NCI-H1092 (cell line): ENCODE measurements at places on chromosomes 16 and 17.

- no peak for DNase-seq
Measured at GRCh38 chr16:35911899-35912298, 2452.5 kb downstream of the TP53TG3F start.

- DNase-seq, result no peak
Measured at GRCh38 chr17:47102914-47103313, 86.2 kb downstream of the CDC27 start.

GRCh38 chr16:67528870-67529581 is 397 bp downstream of the RIPOR1 start:
- DNase-seq, result peak; percentile 16

- peak; percentile 79 for DNase-seq
Measured at GRCh38 chr16:53054670-53055485, at the start of gene CHD9. CHD9 (plus strand) TSS chr16:53054991; CDS start chr16:53156090, 101,099 bp downstream.

- no peak for DNase-seq
Measured at GRCh38 chr16:84647828-84648594, at the start of gene KLHL36. KLHL36 (plus strand) TSS chr16:84648511; CDS start chr16:84650868, 2,357 bp downstream.

DNA sequence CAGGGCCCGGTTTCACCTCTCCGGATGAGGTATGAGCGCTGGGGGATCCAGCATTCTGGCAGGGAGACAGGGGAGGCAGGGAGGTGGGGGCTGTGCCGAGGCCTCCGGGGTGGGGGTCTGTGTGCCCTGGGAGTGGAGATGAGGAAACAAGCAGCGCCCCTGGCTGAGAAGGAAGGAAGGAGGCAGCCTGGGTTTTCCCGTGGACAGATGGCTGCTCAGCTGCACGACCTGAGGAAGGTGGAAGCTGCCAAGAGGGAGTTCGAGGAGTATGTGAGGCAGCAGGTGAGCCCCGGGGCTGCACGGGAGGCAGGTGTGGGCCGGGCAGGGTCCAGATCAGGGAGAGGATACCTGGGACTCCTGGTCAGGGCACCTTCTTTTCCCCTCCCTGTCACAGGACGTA is 4.3 kb downstream of the RNF112 start:
- DNase-seq, result no peak

GRCh38 chr16:57679016-57679415 is 10.9 kb downstream of the ADGRG3 start:
- DNase-seq, result no peak

GRCh38 chr17:55492781-55493341 is 18.4 kb downstream of the SMIM36 start:
- no peak for DNase-seq

GRCh38 chr17:73278465-73279453 is 17.1 kb upstream of the CPSF4L start:
- DNase-seq, result peak; percentile 59

GRCh38 chr17:41535764-41536481 is 7.8 kb upstream of the KRT19 start:
- DNase-seq, result no peak

DNA sequence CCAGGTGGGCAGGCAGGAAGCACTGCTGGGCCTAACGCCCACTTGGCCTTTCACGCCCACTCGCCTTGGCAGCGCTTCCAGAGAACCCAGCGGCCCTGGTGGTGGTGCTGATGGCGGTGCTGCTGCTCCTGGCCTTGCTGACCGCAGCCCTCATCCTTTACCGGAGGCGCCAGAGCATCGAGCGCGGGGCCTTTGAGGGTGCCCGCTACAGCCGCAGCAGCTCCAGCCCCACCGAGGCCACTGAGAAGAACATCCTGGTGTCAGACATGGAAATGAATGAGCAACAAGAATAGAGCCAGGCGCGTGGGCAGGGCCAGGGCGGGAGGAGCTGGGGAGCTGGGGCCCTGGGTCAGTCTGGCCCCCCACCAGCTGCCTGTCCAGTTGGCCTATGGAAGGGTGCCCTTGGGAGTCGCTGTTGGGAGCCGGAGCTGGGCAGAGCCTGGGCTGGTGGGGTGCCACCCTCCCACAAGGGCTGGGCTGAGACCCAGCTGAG is 64.7 kb downstream of the MRC2 start:
- no peak for DNase-seq

DNA sequence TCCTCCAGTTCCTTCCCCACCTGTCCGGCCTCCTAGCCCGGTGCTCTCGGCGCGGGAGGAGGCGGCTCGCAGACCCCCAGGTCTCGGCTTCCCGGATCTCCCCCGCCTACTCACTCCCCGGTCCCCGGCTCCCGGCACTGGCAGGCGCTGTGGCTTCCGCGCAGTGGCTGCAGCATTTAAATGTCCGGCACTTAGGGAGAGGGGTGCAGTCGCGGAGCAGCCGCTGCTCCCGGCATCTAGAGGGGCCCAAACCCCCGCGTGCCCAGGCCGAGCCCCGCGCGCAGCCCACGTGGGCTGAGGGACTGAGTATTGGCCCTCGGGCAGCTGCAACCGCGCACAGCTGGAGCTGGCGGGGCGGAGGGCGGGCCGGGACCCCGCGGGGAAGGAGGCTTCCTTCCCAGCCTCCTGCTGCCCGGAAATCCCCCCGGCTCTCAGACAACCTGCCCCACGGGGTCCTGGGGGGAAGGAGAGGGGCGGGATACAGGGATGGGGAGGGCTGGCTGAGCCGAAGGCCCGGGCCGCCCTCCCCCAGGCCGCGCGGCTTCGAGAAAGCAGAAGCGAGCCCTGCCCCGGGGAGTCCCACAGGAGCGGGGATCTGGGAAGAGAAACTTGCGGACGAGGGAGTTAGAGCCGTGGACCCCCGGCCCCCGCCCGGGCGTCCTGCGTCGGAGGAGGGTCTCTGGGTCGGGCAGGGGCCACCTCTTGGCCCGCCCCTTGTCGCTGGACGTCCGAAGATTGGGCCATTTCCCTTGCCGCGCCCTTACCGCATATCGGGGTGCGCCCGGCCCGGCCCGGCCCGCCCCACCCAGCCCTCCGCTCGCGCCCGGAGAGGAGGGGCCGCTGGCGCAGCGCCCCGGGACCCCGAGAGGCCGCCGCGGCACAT is at the start of gene MMP25:
TSS of gene MMP25 (plus strand) at position 804 of the 883 bp plus-strand sequence. CDS start 357 bp downstream, outside the sequence.
- DNase-seq, result no peak

GRCh38 chr16:73545755-73546154 is 497.8 kb upstream of the ZFHX3 start:
- no peak for DNase-seq

DNA sequence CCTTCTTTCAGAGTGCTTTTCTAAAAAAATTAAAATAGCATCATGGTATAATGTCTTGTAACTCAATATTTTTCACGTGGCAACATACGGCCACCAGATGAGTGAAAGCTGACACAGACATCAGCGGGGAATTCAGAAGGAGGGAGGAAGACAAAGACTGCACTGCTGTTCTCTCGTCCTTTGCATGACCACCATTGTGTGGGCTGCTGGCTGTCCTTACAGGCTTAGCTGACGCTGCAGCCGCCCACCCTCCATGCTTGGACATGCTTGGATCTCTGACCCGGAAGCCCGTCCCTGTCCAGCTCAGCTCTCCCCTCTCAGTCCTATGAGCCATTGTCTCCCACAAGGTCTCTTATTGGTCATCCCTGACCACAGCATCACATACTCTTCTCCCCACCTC is 11.4 kb upstream of the MLYCD start:
- DNase-seq, result no peak

DNA sequence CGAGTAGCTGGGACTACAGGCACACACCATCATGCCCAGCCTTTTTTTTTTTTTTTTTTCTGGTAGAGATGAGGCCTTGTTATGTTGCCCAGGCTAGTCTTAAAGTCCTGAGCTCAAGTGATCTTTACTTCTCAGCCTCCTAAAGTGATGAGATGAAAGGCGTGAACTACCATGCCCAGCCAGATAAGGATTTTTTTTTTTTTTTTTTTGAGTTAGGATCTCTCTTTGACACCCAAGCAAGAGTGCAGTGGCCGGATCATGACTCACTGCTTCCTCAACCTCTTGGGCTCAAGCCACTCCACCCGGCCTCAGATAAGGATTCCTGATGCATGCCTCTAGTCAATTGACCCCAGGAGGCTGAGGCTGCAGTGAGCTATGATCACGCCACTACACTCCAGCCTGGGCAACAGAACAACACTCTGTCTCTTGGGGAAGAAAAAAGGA is 11.2 kb upstream of the PLEKHG4 start:
- DNase-seq, result no peak

DNA sequence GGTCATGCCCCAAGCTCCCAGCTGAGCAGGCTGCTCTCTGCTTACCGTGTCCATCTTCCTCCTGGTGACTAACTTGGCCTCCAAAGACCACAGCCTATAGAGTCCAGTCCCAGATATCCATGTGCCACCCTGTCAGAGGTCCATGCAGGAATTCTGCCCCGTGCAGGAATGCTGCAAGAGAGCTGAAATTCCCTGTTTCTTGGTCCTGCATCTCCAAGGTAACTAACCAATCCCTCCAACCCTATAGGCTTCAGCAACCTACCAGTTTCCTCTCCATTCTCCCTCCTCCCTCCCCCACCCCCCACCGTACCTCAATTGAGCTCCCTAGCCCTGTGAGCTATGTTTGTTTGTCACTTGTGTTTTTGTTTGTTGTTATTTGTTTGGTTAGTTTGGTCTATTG is 9.6 kb upstream of the MKS1 start:
- no peak for DNase-seq

DNA sequence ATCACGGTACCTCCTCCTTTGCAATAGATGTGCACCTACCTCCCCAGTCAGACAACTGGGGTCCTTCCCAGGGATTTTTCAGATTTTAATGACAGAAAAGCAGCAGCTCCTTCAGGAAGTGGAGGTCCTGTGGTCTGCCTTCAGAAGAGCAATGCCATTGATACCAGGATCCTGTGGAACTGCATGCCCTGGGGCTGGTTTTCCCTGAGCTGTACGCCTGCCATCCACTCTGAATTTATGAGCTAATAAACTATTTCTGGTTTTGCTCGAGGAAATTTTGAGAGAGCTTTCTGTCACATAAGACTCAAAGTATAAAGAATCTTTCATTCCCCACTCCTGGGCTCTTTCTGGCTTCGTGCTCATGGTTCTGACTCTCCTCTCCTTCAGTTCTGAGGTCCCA is 10.0 kb upstream of the CCL23 start:
- no peak for DNase-seq

- no peak for DNase-seq
Measured at GRCh38 chr16:31402687-31403086, 9.6 kb downstream of the ITGAD start.

- peak; percentile 35 for DNase-seq
Measured at GRCh38 chr17:79125503-79125902, 50.9 kb downstream of the ENGASE start.

- DNase-seq, result no peak
Measured at GRCh38 chr17:20995873-20996723, 46.7 kb downstream of the USP22 start.

DNA sequence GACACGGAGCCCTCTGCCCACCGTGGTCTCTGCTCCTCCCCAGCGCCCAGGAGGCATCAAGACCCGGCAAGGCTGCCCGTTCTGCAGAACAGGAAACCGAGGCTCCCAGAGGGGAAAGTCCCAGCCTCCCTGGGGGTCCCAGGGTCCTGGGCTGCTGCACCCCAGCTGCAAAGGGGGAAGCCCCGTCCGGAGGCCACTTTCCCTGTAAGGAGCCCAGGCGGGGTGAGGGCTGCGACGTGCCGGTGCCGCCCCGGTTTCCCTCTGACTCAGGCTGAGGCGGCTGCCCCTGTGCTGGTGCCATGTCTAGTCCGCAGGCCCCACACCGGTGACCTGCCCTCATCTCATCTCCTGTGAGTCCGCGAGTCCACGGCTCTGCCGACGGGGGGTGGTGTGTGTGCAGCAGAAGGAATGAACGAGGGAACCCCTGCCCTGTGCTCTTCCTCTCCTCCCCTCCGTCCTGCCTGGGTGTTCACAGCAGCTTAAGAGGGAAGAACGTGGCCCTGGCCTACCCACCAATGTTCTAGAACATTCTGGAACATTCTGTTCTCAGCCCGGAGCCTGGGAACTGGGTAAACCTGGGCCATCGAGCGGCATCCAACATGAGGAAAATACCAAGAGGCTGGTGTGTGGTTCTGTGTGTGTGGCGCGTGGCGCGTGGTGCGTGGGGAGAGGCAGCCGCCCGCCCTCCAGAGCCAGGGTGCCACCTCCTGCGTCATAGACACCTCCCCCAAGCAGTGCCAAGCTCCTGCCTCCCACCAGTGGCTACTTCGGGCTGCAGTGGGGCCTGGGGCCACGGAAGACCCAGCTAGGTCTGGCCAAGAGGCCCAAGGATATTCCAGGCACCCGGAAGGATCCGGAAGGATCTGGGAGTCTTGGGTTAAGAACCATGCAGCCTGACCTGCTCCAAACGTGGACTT is 7.0 kb upstream of the CBFA2T3 start:
- DNase-seq, result no peak

DNA sequence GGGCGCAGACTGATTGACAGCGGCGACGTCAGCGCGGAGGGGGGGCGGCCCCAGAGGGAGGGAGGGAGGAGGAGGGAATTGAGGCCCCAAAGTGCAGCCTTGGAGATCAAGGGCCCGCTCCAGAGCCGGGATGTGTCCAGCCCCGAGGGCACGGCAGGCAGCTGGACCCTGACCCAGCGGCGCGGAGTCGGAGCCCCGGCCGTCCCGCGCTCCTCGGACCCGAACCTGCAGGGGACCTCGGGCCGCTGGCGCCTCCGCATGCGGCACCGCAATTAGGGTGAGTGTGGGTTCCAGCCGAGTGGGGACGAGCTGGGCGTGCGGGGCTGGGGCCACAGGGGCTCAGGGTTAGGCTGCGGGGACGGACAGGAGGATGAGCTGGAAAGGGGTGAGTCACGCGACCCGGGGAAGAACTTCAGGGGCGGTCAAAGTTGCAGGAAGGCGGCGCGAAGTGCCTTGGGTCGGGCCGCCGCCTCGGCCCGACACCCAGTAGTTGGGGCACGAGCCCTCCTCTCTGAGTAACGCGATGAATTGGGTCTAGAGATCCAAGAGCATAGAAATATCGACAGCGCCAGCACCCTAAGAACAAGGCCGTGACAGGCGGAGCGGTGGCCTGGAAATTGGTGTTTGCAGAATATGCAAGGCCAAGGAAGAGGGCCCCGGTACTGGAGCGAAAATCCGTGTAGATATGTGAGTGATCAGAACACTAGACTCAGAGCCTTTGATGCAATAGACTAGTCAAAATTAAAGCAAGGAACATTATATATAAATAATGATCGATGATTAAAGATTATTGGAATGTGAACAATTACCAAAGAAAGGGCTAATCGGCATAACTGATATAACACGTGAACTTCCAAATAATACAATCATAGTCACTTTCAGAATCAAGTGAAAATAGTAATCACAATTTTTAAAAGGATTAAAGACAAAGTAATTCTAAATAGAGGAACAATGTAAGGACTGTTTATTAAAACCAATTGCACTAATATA is at the start of gene TBX4:
TSS of gene TBX4 (plus strand) at position 122 of the 990 bp plus-strand sequence. CDS start 4,069 bp downstream, outside the sequence.
- no peak for DNase-seq
